Frontal cortex (tissue), 4 donors: ENCODE measurements at places on chromosomes 2 and 18. TPM values are rescaled to one million over a fixed set of nuclear protein-coding genes. Genes with fewer than 3 reads are reported as not detected.

The RFX8 gene
- 0.41 TPM for total RNA-seq

The DSC2 gene
- 5.3 TPM for total RNA-seq

The REG3G gene
- total RNA-seq: not detected

The MAL gene
- total RNA-seq: not detected

The CD8A gene
- total RNA-seq: 1.2 TPM

The FAM237A gene
- total RNA-seq: not detected

The CABYR gene
- total RNA-seq: 24.1 TPM

The RAPGEF4 gene
- total RNA-seq: 23.6 TPM

The COPS9 gene
- total RNA-seq: 95.0 TPM

The UGGT1 gene
- 51.8 TPM for total RNA-seq

The DSEL gene
- 51.4 TPM for total RNA-seq
